ENCODE measurements at places on chromosomes 3 and 15.

DNA sequence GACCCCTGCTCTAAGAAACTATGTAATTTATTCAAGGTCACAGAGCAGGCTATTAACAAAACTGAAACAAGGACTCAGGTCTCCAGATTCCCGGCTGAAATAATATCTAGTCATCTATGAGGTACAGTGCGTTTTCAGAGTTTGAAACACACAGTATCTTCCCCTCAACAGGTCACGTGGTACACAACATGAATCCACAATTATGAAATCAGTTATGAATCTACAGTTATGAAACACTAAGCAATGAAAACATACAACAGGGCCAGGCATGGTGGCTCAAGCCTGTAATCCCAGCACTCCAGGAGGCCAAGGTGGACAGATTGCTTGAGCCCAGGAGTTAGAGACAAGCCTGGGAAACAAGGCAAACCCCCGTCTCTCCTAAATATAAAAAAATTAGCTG, 72.7 kb downstream of the FSIP1 start:
- no peak for DNase-seq

DNA sequence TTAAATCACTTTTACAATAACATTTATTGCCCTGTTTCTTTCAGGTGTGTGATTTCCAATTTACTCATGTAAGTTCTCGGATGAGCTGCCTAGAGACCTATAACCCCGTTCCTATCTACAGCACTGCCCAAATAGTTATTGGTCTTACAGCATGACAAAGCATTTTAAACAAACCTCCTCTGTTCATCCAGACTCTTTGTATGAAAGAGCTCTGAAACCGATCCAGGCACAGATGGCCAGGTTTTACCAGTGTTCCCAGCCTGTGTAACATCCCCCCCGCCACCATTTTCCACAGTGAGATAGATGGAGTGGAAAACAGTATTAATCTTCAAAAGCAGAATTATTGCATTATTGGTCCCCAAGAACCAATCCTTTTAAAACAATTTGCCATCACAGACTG, 59.0 kb upstream of the SPTSSB start:
- no peak for DNase-seq

DNA sequence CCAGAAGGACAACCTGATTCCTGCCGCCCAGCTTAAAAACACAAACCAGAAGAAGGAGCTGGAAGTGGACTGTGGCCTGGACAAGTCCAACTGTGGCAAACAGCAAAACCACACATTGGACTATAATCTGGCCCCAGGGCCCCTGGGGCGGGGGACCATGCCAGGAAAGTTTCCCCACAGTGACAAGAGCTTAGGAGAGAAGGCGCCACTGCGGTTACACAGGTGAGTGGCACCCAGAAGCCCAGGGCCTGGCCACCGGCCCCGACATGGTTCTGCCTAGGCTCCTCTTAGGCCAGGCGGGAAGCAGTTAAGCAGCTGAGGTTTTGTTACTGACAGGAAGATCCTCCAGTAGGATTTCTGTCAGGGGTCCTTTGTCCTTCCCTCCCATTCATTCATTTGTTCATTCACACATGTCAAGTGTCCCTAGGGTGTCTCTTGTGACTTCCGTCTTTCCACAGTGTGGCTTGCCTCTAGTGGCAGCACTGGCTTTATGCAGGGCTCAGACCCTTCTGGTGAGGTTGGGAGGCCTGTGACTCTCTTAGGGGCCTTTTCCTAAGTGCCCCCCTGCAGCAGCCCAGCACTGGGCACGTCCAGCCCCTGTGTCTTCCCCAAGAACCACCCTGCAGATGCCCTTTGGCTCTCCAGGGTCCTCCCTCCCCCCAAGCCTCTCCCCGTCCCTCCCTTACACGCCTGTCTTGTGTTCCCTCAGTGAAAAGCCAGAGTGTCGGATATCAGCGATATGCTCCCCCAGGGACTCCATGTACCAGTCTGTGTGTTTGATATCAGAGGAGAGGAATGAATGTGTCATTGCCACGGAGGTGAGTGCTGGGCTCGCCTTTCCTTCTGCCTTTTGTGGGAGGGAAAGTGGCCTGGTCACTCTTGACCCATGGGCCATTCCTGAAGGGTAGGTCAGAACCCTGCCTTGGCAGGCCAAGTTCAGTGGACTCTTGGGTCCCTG, 7.8 kb downstream of the DLL4 start:
- peak; percentile 48 for DNase-seq

GRCh38 chr15:92629975-92630626, 25.5 kb downstream of the FAM174B start:
- DNase-seq = no peak

DNA sequence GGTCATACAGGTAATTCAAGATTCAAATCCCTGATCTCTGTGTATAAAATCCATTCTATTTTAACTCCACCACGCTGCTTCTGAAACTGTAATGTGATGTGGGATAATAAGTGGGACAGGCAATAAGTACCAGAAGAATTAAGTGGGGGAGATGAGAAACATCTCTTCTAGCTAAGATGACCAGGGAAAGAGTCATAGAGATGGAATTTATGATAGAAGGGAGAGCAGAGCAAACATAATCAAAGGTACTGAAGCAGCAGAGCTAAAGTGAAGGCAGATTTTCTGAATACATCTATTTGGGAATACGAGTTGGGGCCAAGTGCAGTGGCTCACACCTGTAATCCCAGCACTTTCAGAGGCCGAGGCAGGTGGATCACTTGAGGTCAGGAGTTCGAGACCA, 4.9 kb downstream of the MRPL47 start:
- DNase-seq = no peak

- DNase-seq = no peak
These were observed 12.7 kb downstream of the ZNF35 start for GRCh38 chr3:44661189-44661588.

DNA sequence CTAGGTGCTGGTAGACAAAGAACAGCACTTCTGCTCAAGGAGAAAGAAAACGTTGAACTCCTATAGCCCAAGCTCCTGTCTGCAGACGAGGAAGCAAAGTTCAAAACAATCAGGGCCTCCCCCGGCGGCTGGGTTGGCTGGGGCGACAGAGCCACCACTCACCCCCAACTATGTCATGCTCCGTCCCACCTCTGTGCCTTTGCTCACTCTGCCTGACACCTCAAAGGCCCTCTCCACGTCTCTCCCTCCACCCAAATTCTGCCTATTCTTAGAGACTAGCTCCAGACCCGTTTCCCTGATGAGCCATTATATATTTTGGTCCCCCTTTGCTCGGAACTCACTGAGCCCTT, 304.3 kb downstream of the TLE3 start:
- DNase-seq = no peak

DNA sequence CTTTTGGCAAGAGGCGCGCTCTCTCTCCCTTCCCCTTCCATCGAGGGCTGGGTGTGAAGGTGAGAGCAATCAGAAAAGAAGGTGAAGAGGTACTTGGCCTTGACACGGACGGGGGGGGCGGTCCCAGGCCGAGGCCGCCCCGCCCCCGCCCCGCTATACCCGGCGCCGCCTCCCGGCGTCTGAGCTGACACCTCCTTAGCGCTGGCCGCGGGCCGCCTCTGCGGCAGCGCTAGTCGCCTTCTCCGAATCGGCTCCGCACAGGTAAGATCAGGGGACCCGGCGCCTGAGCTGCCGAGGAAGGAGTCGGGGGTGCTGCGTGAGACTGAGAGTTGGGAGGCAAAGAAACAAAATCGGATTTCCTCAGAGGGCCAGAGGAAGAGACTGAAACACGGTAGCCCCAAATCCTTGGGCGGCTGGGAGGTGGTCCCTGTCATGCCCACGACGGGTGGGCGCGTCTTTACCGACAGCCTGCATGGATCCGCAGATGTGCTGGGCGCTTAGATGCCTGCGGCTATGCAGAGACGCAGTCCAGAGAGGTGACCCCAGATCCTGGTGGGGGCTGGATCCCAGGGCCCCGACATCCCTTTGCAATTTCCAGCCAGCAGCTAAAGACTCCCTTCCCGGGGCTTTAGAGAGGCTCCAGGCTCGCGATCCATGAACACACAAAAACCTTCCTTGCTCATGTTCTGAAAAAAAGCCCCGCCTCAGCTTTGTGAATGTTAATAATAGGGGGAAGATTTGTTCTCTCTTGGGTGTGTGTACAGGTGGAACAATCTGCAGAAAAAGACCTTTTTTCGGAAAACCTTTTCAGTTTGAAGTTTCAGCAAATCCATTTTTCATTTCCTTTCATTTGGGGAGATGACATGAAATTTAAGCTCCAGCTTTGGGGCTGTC, at the start of gene ENTPD3:
TSS of gene ENTPD3 (plus strand) at position 184 of the 894 bp plus-strand sequence. CDS start 874 bp downstream, outside the sequence.
- no peak for DNase-seq

DNA sequence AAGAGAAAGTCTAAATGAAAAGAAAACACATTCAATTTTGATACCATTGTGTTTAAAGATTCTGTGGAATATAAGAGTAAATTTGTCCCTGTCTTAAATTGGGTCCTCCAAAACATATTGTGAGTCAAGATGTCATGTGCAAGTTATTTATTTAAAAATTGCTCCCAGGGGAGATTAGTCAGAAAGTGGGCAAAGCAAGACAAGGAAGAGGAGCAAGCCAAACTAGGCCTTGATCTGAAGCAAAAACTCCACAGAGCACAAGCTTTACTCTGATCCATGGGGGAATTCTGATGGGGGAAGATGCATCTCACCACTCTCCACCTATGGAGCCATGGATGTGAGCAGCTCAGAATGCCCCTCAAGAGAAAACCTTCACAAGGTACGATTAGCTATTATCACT, 342.8 kb upstream of the IL12A start:
- no peak for DNase-seq

DNA sequence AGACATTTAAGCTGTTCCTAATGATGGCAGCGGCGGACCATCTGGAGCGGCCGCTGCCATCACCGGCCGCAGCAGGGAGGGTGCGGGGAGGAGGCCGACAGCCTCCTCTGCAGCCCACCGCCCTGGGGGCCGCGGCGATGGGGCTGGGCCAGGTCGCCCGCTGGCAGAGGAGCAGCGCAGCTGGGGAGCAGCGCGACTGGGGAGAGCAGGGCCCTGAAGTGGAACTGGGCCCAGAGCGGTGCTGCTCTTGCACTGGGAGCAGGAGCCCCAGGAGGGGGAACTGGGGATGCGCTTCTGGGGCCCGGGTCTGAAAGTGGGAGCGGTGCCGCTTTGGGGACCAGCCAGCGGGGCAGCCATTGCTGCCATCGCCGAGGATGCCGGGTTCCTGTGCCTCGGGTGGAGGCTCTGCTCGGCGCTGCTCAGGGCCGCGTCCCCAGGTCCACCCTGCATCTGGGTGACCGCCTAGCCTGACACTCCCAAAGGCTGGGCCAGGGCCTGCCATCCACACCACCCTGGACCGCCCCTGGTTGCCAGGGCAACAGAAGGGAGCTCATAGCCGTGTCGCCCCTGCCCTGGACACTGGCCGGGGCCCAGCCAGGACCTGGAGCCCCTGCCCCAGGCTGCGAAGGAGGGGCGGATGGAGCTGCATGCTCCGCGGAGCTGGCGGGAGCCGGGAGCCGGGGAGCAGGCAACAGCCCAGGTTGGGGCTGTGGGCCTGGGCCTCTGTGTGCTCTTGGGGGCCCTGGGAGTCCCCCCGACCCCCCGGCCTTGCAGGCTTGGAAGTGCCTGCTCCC, 15.5 kb upstream of the PLA2G4E start:
- DNase-seq = no peak

DNA sequence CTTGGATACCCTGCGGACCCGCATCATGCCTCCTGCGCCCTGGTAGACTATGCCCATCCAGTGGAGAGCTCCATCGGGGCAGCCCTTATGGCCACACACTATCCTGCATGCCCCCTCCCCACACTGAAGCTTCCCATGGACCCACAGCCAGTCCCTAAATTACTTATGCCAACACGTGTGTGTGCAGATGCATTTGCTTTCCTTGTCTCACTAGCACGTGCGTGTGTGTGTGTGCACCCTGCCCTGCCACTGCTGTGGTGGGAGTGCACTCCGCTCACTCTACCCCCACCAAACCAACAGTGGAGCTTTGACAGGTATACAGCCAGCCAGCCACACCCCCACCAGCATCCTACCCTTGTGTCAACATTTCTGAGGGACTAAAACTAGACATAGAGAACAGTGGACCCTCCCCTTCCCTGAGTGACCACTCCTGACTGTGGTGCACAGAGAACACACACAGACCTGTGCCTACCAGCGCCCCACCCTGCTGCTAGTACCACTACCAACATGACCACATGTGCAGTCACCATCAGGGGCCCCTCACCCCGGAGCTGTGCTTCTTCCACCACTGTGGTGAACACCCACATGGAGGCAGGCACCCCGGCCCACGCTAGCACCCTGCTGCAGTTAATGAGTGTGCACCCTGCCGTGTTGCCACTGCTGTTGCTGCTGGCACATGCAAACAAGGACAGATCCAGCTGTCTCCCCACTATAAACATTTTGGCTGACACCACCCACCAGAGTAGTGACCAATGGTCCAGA, 310.8 kb downstream of the GABRB3 start:
- DNase-seq = no peak

GRCh38 chr3:132399054-132399929, 18.0 kb upstream of the DNAJC13 start:
- DNase-seq = no peak

GRCh38 chr3:144127014-144127413, 155.4 kb downstream of the DIPK2A start:
- no peak for DNase-seq

- no peak for DNase-seq
These were observed 60.0 kb upstream of the FLNB start for GRCh38 chr3:57948080-57948671.

DNA sequence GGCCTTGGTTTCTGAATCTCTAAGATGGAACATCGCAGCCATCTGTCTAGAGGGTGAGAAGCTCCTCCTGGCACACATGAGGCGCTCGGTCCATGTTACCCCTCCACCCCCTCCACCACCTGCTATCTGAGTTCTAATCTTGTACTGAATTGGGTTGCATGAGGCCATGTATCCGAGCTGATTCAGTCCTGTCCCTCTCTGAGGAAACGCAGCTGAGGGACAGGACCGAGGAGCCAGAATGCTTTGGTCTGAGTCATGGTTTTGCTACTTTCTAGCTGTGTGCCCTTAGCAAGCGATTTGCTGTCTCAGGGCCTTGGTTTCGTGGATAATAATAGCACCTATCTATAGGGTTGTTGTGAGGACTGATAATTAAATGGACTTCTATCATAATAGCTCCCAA, 87.8 kb upstream of the SEC13 start:
- DNase-seq = peak; percentile 9

DNA sequence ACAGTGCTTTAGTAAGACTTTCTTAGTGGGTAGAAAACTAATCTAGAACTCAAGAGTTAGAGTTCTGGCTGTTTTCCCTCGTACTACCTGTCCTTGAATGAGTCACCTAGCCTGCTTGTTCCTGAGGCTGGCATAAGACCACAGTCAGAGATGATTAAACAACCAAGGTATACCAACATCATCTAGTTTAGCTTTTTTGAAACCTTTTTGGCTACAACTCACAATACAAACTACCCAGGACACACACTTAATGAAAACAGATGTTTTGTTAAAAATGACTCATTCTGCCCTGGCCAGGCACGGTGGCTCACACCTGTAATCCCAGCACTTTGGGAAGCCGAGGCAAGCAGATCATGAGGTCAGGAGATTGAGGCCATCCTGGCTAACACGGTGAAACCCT, 4.6 kb downstream of the MCCC1 start:
- DNase-seq = no peak

GRCh38 chr15:39685999-39686613, 96.5 kb downstream of the FSIP1 start:
- DNase-seq = no peak

- no peak for DNase-seq
These were observed 8.7 kb upstream of the VIPR1 start for GRCh38 chr3:42493798-42494151.

All from non-pigmented ciliary epithelial cell (primary cell).